Stimulated activated CD8-positive, alpha-beta memory T cell treated with anti-CD3 and anti-CD28 coated beads, Interleukin-7, amount 100 ng/mL, for 1 hour (primary cell): ENCODE measurements at places on chromosomes 1 and 21.

DNA sequence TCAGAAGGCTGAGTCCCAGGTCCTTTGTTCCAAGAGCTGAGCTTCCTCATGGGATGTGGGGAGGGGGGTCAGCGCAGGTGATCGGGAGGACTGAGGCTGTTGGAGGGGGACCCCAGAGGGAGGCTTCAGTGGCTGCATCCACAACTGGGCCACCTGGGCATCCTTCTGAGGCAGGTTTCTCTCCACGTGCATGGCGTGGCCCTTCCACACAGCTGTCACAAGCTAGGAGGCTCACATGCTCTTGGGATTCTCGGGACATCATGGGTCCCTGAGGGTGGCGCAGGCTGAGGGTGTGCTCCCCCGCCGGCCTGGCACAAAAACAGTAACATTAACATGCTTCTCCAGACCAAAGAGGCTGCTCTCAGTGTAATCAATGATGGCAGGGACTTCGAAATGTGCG, 229.6 kb upstream of the AJAP1 start:
- no peak for DNase-seq

- no peak for DNase-seq
These were observed 1.1 kb downstream of the C21orf58 start for GRCh38 chr21:46322351-46323226.

GRCh38 chr1:184194236-184194635, 142.7 kb downstream of the TSEN15 start:
- no peak for DNase-seq

DNA sequence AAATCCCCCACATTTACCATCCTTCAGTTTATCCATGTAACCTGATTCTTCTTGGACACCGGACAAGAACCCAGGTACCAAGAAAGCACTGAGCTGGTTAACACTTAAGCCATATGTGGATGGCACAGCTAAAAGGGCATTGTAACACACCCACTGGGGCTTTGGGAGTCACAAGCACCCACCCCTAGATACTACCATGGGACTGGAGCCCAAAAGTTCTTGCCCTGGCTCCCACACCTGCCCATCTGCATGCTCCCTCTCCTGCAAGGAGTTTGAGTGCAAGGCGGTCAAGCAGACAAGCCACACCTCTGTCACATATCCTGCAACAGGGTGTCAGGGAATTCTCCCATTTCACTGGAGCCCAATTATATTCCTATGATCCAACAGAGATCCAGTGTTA, 270.1 kb downstream of the USH2A start:
- no peak for DNase-seq

DNA sequence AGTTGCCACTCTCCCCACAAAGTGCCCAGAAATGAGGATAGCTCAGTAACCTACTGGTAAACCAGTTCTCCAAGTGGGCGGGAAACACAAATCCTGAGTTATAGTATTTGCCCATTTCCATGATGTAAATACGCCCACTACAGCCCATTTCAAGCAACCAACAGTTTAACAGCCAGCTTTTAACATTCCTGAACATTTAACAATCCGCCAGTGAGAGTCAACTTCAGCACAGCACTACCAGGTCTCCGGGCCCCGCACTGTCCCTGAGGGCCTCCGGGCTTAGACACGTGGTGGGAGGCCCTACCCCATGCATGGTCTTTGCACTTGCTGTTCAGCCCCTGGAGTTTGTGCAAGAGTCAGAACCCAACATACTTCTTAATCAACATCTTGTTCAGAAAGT, 132.0 kb upstream of the CTTNBP2NL start:
- DNase-seq: no peak
